HFFc6 (cell line): ENCODE measurements at places on chromosomes 2 and 18. TPM values are rescaled to one million over a fixed set of nuclear protein-coding genes. Genes with fewer than 3 reads are reported as not detected.

- no peaks in the 10 kb centered on the region for H3K27me3 ChIP-seq
- no peak for DNase-seq
- no peak overlapping the region for H3K4me3 ChIP-seq
- no peaks in the 10 kb centered on the region for H3K36me3 ChIP-seq
- H3K4me1 ChIP-seq: peaks cover 11% of the 10 kb centered on the region
Measured at GRCh38 chr2:180312542-180312941, 305.4 kb upstream of the CWC22 start.

PREB gene
- 43.4 to 49.9 TPM (median 45.1 TPM) in 3 replicates for total RNA-seq

DNA sequence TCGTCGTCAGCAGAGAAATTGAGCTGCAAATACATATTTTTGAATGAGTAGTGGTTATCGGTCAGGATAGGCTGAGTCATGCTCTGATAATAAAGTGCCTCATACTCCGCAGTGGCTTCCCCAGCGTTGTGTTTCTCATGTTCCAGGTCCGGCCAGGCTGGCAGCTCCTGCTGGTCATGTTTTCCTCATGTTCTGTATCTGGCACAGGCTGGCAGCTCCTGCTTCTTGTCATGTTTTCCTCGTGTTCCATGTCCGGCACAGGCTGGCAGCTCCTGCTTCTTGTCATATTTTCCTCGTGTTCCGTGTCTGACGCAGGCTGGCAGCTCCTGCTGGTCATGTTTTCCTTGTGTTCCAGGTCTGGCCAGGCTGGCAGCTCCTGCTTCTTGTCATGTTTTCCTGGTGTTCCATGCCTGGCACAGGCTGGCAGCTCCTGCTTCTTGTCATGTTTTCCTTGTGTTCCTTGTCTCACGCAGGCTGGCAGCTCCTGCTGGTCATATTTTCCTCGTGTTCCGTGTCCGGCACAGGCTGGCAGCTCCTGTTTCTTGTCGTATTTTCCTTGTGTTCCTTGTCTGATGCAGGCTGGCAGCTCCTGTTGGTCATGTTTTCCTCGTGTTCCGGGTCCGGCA, 148.9 kb downstream of the ATP9B start:
- H3K4me3 ChIP-seq: no peak overlapping the region
- no peaks in the 10 kb centered on the region for H3K4me1 ChIP-seq
- H3K27ac ChIP-seq: no peak overlapping the region
- peaks cover 8% of the 10 kb centered on the region for H3K36me3 ChIP-seq

NTSR2 gene
- total RNA-seq: not detected in 3 replicates

RFTN2 gene
- 0.06 to 0.45 TPM in 2 of 3 replicates, not detected in the other for total RNA-seq
